ENCODE measurements at places on chromosomes 3 and 15. TPM values are rescaled to one million over a fixed set of nuclear protein-coding genes. Genes with fewer than 3 reads are reported as not detected.
A peak's percentile ranks its signal among the peaks of the same experiment; 100 is the strongest.

- no peaks in the 10 kb centered on the region for H3K36me3 ChIP-seq
- no peaks in the 10 kb centered on the region for H3K4me1 ChIP-seq
- peak overlapping the region; percentile 36 for H3K4me3 ChIP-seq
- no peaks in the 10 kb centered on the region for H3K27me3 ChIP-seq
- no peak for DNase-seq
Measured at GRCh38 chr3:126266850-126267168, 86.4 kb upstream of the ALDH1L1 start.

DNA sequence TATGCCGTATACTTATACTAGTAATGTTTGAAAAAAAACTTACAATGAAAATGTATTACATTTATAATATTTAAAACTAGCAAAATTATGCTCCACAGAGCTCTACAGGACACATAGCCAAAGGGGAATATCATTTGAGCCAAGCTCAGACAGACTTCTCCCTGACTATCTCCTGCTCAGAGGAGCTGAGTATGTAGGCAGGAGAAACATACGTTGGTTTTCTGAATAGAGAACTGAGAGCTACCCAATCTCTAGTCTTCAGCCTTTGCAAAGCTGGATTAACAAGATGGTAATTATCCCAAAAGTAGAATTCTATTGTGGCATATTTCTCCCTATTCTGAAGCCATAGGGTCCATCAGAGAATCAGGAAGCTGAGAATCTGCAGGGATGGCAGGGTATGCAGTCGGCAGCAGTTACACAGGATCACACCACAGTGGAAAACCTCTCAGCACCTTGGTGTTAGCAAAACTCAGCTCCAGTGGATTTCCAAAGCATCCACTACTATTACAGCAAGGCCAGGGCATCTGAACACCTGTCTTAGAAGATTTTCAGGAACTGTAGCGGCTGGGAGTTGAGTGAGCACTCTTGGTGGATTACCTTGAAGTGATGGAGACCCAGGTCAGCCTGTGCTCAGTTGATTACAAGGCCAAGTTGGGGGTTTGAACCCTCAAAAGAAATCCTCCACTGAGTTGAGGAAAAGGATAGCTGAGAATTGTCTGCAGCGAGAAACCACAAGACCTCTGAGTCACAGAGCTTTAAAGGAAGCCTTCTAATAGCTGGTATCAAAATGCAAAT is 30.1 kb downstream of the GPR15 start:
- H3K4me3 ChIP-seq, result no peak overlapping the region
- no peaks in the 10 kb centered on the region for H3K27me3 ChIP-seq
- H3K36me3 ChIP-seq, result no peaks in the 10 kb centered on the region

DNA sequence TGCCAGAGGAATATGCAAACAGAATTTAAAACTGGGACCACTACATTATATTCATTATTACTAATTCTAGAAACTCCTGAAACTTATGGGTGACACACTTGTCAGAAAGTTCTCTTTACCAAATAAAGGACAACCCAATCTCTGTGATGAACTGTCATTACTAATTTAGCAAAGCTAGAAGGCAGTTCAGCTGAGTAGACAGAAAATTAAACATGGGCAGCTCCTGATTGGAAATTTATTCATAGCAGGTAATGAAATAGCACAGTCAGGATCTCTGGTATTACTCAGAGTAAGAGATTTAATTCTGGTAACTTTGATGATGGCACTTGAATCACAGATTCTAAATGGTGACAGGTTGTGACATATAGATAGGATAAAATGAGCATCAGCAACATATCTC is 123.0 kb downstream of the GBE1 start:
- H3K36me3 ChIP-seq, result peaks cover 3% of the 10 kb centered on the region
- DNase-seq, result no peak
- H3K4me1 ChIP-seq, result no peaks in the 10 kb centered on the region
- H3K27ac ChIP-seq, result no peak overlapping the region
- H3K27me3 ChIP-seq, result no peaks in the 10 kb centered on the region

DNA sequence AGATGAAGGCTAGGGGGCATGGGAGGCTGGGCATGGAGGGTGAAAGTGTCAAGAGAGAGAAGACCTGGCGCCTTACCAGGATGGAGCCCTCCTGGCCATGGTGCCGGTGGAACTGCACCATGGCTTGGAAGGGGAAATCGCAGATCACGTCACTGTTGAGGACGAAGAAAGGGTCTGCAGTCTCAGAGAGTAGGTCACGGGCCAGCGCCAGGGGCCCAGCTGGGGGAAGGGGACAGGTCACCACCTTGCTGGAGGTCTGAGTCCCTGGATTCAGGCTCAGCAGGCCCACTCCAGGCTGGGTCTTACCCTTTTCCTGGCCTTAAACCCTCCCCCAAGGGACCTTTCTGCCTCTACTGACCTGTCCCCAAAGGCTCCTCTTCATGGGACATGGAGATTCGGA is 855 bp downstream of the GMPPB start:
- no peaks in the 10 kb centered on the region for H3K27me3 ChIP-seq
- peaks cover 41% of the 10 kb centered on the region for H3K36me3 ChIP-seq
- peaks cover 39% of the 10 kb centered on the region for H3K4me1 ChIP-seq
- no peak for DNase-seq

DNA sequence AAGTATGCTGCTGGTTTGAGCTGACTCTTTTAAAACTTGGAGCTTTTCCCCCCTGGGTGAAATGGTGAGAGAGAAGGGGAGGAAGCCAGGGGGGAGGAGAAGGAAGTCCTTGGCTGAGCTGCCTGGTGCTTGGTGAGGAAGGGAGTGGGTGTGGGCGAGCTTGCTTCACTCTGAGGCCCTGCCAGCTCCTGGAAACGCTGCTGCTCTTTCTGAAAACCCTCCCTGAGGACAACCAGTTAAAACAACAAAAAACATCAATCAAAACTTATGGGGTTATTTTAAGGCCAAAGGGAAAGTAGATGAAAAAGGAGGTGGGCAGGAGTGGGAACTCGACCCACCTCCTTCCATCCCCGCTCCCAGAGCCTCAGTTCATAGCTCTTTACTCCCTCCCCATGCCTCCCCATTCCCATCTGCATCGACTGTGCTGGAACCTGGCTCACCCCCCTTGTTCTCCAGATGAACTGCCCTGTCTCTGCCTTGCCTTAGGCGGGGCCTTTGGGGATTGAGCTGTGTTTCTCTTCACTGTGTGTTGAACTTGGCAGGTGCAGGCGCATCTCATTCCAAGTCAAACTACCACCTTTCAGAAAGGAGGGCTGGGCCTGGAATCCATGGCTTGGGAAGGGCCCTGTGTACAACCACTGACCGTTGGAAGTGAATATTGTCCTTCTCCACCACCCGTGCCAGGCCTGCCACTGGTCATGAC is 166.1 kb downstream of the ZNF621 start:
- H3K4me3 ChIP-seq, result no peak overlapping the region
- DNase-seq, result peak; percentile 90
- peak overlapping the region; percentile 54 for H3K27ac ChIP-seq

The RPP25 gene
- 4.3 TPM for total RNA-seq

The KLHL40 gene
- total RNA-seq, result 0.63 TPM

The TARS3 gene
- 33.0 TPM for total RNA-seq

DNA sequence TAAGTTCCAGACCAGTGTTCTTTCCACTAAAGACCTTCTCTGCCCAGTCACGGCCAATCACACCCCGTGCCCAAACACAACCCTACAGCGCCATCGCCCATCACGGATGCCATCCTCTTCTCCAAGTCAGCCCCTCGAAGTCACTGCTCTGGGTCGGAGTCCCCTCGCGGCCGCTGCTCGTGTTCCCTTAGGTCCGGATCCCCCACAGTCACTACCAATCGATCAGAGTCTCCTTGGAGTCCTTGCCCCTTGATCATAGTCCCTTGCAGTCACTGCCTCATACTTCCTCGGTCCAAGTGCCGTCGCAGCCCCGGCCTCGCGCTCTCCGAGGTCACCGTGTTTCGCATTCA is 461 bp downstream of the PCYT1A start:
- H3K36me3 ChIP-seq, result no peaks in the 10 kb centered on the region
- H3K4me3 ChIP-seq, result peak overlapping the region; percentile 94
- H3K27ac ChIP-seq, result peak overlapping the region; percentile 95
- H3K4me1 ChIP-seq, result no peaks in the 10 kb centered on the region
- no peak for DNase-seq

The EOMES gene
- total RNA-seq, result not detected

The BOC gene
- total RNA-seq, result 10.6 TPM

GRCh38 chr3:23877329-23877980 is 39.3 kb downstream of the NKIRAS1 start:
- no peak for DNase-seq
- H3K27ac ChIP-seq, result no peak overlapping the region
- no peaks in the 10 kb centered on the region for H3K4me1 ChIP-seq
- H3K27me3 ChIP-seq, result no peaks in the 10 kb centered on the region
- no peak overlapping the region for H3K4me3 ChIP-seq
- H3K36me3 ChIP-seq, result peaks cover 4% of the 10 kb centered on the region

The AP3B2 gene
- total RNA-seq, result not detected

- no peaks in the 10 kb centered on the region for H3K27me3 ChIP-seq
- DNase-seq, result no peak
- H3K36me3 ChIP-seq, result no peaks in the 10 kb centered on the region
- H3K4me3 ChIP-seq, result no peak overlapping the region
- no peak overlapping the region for H3K27ac ChIP-seq
- H3K4me1 ChIP-seq, result no peaks in the 10 kb centered on the region
Measured at GRCh38 chr3:159904911-159905310, 83.7 kb upstream of the IL12A start.

The CHD2 gene
- total RNA-seq, result 37.9 TPM

- H3K27me3 ChIP-seq, result no peaks in the 10 kb centered on the region
- H3K4me3 ChIP-seq, result no peak overlapping the region
- H3K27ac ChIP-seq, result no peak overlapping the region
- H3K36me3 ChIP-seq, result no peaks in the 10 kb centered on the region
Measured at GRCh38 chr3:70531838-70532489, 219.5 kb upstream of the MDFIC2 start.

DNA sequence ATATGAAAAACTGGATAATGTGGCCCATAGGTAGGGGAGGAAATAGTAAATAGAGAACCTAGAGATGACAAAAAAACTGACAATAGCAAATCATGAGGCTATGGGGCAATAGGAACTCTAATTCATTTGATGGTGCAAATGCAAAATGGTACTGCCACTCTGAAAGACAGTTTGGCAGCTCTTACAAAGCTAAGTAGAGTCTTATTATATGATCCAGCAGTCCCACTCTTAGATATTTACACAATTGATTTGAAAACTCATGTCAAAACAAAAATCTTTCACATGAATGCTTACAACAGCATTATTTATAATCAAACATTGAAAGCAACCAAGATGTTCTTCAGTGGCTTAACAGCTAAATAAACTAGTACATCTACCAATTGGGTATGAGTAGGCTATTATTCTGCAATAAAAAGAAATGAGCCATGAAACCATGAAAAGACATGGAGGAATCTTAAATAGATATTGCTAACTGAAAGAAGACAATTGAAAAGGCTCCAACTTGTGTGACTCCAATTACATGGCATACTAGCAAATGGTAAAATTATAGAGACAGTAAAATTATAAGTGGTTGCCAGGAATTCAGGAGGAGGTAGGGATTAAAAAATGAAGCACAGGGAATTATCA is 321.8 kb upstream of the STAC start:
- no peak overlapping the region for H3K4me3 ChIP-seq
- no peaks in the 10 kb centered on the region for H3K4me1 ChIP-seq
- no peaks in the 10 kb centered on the region for H3K36me3 ChIP-seq
- DNase-seq, result no peak
- H3K27me3 ChIP-seq, result no peaks in the 10 kb centered on the region

GRCh38 chr15:43771816-43772215 is 5.0 kb downstream of the ELL3 start:
- no peak overlapping the region for H3K27ac ChIP-seq
- no peak for DNase-seq
- no peaks in the 10 kb centered on the region for H3K27me3 ChIP-seq
- peaks cover 71% of the 10 kb centered on the region for H3K36me3 ChIP-seq

DNA sequence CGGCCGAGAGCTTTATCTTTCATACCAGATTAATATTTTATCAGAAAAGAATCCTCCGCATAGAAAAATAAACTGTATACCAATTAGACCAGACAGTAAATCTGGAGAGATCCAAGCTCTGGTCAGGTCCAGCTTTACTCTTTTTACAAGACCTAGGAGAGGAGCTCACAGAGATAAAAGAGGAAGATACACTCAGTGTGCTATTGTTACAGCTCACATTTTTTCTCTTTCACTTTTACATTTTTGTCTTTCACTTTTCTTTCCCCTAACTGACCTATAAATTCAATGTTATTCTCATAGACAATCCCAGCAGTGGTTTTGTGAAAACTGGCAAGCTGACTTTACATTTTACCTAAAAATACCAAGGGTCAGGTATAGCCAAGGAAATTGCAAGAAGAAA is 55.8 kb downstream of the GUCA1C start:
- no peak for DNase-seq
- no peaks in the 10 kb centered on the region for H3K27me3 ChIP-seq
- H3K27ac ChIP-seq, result no peak overlapping the region
- H3K36me3 ChIP-seq, result no peaks in the 10 kb centered on the region

The TEX55 gene
- not detected for total RNA-seq

DNA sequence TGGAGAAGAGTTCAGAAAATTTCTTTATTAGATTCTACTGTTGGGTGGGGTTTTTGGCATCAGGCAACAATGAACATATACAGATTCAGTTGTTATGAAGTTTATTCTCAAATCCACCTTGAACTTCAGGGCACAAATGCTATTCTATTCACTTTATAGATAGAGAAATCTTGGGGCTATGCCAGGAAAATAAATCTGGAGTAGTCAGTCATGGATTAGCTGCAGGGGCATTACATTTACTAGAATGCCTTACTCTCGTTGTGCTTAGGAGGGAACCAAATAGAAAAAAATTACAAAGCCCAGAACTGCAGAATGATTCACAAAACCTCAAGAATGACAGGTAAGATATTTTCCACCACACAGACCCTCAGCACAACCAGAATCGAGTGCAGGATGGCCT is 216.7 kb downstream of the CDIN1 start:
- no peaks in the 10 kb centered on the region for H3K36me3 ChIP-seq
- H3K27ac ChIP-seq, result no peak overlapping the region
- no peaks in the 10 kb centered on the region for H3K4me1 ChIP-seq
- no peak for DNase-seq

DNA sequence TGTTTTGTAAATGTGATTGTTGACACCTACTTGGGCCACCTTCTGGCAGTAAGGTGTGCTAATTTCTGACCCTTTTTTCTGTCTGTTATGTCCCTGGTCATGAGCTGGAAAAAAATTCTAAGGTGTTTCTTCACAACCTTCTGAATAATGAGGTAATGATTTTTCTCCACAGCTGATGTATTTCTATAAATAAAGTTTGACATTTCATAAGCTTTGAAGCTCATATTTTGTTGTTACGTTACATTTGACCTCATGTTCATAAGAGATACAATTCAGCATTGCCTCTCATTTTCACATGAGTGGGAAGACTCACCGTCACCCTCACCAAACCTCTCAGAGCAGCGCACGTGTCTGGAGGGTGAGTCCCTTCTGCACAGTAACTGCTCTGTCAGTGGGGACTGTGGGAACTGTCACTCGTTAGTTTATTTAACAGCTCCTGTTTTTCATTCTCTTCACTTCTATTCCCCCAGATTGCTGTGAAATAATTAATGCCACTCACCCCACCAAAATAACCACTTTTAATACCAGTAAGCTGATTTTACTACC is 140.9 kb downstream of the PLCL2 start:
- H3K27ac ChIP-seq, result peak overlapping the region; percentile 10
- peaks cover 6% of the 10 kb centered on the region for H3K4me1 ChIP-seq
- no peak for DNase-seq
- no peaks in the 10 kb centered on the region for H3K36me3 ChIP-seq
- H3K27me3 ChIP-seq, result no peaks in the 10 kb centered on the region

The RPN1 gene
- 189 TPM for total RNA-seq
